ENCODE measurements at places on chromosomes 4 and X. TPM values are rescaled to one million over a fixed set of nuclear protein-coding genes. Genes with fewer than 3 reads are reported as not detected.

DNA sequence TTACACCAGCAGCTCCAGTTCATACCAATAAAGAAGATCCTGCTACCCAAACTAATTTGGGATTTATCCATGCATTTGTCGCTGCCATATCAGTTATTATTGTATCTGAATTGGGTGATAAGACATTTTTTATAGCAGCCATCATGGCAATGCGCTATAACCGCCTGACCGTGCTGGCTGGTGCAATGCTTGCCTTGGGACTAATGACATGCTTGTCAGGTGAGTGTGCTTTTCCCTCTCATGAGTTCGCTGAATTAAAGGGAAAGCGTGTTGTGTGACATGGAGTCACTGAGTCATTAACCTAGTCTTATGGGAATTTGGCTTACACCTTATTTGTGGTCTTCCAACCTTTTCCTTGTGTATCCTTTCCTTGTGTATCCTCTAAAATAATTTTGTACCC, 15.9 kb downstream of the TMEM165 start:
- DNase-seq: no peak

DNA sequence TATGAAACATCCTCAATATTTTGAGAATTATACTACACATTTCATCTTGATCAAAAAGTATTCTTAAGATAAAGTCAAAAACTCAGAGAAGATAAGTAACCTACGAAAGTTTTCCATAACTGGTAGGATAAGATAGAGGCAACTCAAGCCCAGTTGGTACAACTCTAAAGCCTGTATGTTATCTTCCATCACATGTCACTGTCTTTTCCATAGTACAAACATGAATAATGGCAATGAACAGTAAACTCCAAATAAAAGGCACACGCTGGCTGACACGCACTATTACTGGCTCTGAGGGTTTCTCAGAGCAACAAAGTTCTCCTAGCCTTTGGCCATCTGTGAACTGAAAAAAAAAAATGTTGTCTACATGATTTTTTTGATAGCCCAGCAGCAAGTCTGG, 27.2 kb downstream of the LIN54 start:
- DNase-seq: no peak

The SYTL4 gene
- total RNA-seq: 16.8 TPM

DNA sequence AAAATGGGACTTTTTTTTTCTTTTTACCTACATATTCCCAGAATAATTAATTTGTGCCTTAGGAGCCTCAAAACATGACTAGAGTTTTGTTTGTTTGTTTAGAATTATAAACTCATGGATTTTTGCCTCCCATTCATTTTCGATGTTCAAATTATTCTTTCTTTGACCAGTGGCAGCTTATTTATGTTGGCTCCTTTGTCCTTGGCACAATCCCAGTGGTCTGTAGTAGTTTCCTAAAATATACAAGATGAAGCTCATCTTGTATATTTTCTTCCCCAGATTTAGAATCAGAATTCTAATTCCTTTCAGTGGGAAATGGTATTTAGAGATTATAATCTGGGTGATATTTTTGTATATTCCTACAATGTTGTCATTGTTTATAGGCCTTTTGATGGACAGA, 27.2 kb downstream of the DCK start:
- peak; percentile 42 for DNase-seq

The SMR3B gene
- not detected for total RNA-seq

DNA sequence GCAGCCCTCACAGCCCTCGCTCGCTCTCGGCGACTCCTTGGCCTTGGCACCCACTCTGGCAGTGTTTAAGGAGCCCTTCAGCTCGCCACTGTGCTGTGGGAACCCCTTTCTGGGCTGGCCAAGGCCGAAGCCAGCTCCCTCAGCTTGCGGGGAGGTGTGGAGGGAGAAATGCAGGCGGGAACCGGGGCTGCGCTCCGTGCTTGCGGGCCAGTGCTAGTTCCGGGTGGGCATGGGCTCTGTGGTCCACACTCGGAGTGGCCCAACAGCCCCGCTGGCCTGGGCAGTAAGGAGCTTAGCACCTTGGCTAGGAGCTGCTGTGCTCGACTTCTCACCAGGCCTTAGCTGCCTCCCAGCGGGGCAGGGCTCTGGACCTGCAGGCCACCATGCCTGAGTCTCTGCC, 192.6 kb downstream of the COX18 start:
- DNase-seq: no peak

- DNase-seq: no peak
Measured at GRCh38 chr4:3872834-3873313, 106.7 kb downstream of the ADRA2C start.
